SHP77 treated with DMSO at 0.1 percent for 48 hours (cell line): ENCODE measurements at places on chromosomes 4 and X.

DNA sequence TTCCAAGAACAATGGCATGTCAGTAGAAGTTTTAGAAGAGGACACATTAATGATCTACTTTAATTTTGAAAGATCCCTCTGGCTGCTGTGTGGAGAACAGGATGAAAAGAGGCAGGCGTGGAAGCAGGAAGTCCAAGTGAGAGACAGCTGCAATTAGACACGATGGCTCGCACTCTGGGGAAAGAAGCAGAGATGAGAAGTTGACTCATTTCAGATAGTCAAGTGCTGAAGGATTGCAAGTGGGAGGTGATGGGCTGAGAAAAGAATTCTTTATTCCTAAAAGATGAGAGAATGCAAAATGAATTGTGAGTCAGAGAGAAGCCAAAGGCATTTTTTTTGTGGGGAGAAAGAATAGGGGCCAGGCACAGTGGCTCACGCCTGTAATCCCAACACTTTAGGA is 16.5 kb downstream of the RXFP1 start:
- DNase-seq = no peak

GRCh38 chr4:41620594-41621256 is 82.8 kb downstream of the LIMCH1 start:
- DNase-seq = no peak

DNA sequence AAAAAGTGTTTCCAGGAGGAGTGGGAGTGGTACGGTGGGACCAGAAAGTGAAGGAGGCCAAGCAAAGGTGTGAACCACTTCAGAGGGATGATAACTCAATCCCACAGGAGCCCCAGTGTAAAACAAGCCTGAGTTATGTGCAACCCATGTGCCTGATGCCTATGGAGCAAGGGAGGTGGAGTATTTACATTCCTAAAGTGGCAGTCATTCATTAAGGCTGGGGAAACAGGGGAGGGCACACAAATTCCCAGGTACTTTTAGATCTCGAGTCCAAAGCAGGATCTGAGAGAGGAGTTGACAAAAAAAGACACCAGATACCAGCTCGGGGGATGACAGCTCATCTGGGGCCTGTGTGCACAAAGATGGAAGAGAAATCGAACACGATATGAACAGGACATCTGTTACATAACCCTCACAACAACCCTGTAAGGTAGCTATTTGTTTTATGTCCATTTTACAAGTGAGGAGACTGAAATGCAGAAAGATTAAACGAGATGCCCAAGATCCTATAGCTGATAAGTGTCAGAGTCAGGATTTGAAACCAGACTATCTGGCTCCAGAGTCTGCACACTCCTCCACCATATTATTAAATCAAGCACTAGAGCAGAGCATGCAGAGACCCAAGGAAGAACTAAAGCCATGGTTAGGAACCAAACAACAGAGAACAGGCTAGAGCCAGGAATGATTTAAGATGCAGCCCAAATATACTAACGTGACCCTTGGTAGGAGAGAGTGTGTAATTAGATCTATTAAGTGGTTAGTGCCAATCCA is 91.9 kb upstream of the MAPK10 start:
- peak; percentile 36 for DNase-seq

DNA sequence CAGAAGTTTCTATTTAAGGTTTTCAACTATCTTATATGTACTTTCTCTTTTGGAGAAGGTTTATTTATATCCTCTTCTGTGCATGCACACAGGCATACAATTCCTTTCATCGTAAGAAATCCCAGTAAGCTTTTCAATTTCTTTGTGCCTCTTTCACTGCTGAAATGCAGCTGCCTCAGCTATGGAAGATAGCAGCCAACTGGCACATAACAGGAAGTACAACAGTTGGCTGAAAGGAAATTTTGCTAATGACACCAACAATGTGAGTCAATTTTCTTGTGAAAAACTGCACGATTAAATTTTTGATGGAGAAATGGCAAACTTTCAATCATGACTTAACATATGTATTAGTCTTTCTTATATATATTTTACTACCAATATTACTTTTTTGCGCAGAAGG is 74.5 kb upstream of the PAQR3 start:
- no peak for DNase-seq

- DNase-seq = no peak
Observed at GRCh38 chrX:2345562-2345961, 155.2 kb downstream of the DHRSX start.

DNA sequence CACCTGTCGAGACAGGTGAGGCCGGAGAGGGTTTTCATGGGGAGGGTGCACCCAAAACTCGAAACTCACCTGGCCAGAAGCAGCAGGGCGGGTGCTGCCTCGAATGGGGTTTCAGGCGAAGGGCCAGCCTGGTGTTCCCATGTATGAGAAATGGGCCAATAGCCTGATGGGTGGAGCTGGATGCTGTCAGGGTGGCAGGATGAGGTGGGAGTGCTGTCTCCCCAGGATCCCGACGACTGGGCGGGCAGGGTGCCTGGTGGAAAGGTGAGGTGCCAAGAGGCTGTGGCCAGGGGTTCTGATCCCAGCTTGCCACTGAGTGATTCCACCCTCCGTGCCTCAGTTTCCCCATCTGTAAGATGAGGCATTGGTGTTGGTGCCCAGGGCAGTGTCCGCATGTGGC is 16.8 kb upstream of the SH3TC1 start:
- DNase-seq = no peak

GRCh38 chrX:54181202-54181953 is 1.7 kb downstream of the FAM120C start:
- no peak for DNase-seq

DNA sequence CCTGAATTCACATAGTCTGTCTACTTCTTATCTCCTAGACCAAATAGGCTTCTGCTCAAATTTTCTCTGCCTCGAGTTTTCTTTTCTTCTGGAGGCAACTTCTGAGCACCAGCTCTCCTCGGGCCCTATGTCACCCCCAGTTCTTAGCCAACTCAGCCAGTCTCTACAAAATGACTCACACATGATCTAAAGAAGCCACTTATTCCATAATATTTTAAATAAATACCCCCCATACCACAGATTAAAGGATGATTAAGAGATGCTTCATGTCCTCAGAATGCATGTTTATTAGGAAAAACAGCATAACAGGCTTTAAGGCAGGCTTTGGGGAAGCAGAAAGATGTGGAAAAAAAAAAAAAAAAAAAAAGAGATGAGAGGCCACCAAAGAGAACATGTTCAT is 36.6 kb upstream of the DDX53 start:
- no peak for DNase-seq

- DNase-seq = no peak
Observed at GRCh38 chrX:3522101-3522650, 175.7 kb upstream of the MXRA5 start.

DNA sequence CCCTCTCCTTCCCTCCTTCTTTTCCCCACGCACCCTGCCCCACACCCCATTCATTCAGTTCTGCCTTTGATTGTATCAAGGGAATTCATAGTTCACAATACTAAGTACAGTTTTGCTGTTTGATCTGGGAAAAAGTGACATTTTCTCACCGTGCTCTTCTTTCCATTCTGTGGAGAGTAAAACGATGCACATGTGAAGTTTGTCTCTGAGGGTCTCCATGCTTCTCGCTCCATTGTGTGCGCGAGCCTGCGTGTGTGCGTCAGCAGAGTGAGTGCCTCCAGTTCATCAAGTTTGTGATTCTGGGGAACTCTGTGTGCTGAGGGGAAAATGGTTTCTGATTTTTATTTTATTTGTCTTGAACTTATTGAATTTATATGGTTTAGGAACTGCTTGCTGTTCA is 1.9 kb downstream of the STK26 start:
- DNase-seq = no peak

DNA sequence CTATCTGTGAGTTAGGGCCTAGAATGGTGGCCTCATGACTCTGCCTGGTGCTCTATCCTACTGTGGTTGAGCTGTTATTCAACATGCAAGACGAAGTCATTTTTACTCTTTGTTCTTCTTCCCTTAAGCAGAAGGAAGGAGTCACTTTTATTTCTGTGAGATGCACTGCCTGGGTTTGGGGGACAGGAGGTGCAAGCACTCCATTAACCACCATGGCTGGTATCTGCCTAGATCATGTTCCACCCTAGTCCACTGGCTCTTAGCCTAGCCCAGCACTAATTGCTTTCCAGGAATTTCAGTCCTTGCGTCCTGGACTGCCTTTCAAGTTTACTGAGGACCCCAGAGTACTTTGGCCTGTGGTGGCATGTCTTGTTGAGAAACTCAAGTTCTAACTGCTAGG is 1182.7 kb downstream of the FSTL5 start:
- no peak for DNase-seq

GRCh38 chrX:130415201-130415600 is 13.4 kb downstream of the RBMX2 start:
- no peak for DNase-seq

- DNase-seq = no peak
Observed at GRCh38 chr4:101274888-101275752, 72.2 kb downstream of the PPP3CA start.

- DNase-seq = no peak
Observed at GRCh38 chr4:109429545-109429944, 4.1 kb upstream of the SEC24B start.

DNA sequence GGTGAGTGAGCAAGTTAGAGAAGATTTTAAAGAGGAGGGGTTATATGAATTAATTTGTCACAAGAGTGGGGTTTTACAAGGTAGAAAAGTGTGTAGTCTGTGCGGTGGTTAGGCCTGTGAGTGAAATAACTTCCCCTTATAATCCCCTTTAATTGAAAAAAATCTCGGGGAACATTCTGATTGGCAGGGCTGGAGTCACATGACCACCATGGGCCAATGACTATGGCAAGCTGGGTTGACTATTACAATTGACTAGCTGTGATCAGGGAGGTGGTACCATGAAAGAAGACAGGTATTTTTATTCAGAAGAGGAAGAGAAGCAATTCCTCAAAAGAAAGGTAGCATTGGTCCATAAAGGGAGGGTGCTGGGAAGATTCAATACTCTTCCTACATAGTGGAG is 27.0 kb upstream of the CD38 start:
- DNase-seq = no peak

GRCh38 chrX:153520287-153520917 is 3.0 kb downstream of the ATP2B3 start:
- DNase-seq = no peak

DNA sequence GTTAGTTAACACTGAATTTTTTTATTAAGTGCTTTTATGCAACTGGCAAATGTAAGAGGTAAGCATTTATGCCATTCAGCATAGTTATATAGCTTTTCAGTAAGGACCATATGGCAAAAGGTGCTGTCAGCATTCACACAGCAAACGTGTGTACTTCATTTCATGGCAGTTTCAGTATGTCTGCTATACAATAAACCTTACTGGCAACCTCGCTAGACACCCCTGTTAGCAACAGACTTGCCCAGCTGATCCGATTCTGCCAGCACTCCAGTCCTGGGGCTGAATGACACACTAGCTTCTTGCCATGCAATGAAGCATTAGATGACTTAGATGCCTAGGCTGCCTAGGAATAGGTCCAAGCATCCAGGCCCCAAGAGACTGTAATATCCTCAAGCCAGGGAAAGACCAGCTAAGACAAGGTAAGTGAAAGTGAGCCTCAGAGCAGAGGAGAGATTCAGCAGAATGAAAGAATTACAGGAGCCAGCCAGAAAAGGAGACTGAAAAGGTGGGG is 47.3 kb upstream of the DOCK11 start:
- DNase-seq = no peak

DNA sequence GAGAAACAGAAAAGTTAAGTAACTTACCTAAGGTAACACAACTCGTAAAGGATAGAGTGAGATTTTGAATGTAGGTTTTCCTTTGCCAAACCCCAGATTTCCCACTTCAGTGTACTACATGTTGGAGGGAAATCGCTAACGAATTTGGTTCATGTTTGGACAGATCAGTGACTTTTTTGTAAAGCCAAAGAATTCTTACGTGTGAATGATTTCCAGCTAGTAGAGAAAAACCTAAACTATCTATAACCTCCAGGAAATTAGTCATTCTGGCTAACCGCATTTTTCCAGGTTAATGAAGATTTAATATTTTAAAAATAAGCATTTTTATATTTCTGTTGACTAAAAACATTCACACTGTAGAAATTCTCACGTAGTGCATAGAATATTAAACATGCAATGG is 7.2 kb downstream of the TENM3 start:
- no peak for DNase-seq

GRCh38 chrX:24025741-24026403 is 1.1 kb downstream of the KLHL15 start:
- DNase-seq = peak; percentile 44
